Kasumi-1 (cell line): ENCODE measurements at places on chromosomes 7 and 10.
A peak's percentile ranks its signal among the peaks of the same experiment; 100 is the strongest.

- no peak for DNase-seq
Observed at GRCh38 chr10:77827366-77827765, 99.2 kb downstream of the DLG5 start.

DNA sequence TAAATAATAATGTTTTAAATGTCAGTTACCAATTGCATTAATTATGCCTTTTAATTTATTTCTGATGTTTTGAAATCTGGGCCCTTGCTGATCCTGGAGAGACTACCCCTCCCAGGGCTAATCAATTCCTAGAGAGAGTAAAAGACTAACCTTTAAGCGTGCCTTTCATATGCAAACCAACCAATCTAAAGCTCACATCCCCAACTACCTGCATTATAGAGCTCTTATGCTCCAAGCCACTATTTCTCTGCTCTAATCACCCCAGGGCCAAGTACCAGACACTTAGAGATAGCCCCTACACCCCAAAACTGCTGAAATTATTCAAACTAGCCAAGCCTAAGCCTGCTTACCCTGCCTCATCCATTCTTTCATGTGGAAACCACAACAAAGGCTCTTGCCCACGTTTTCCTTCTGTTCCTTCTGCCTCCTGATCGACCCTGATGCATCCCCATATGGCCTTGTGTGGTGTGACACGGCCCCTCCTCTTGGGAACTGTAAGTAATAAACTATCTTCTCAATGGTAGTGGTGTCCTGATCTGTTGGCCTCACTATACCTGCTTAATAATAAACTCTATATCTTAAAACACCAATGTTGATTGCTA is 97.7 kb downstream of the HIBADH start:
- no peak for DNase-seq

DNA sequence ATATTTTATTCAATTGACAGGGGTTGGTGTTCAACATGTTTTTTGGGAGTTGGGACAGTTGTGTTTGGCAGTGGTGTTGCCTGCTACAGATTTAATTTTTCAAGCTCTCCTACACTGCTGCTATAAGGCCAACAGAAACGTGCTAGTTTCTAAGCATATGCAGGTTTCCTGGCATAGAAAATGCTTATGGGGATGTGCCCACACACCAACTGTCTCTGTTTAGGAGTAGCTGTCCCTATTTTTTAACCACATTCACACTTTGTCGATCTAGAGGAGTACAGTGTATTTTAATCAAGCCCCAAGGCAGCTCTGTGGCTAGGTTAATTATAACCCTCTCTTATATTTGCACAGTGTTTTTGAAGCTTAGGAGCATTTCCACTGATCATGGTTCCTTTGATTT is 28.6 kb downstream of the TMEM178B start:
- DNase-seq, result no peak

- peak; percentile 27 for DNase-seq
Observed at GRCh38 chr10:79331709-79332108, 15.6 kb upstream of the PPIF start.

- no peak for DNase-seq
Observed at GRCh38 chr10:132110713-132111112, 45.0 kb downstream of the JAKMIP3 start.
